NCI-H2107 (cell line): ENCODE measurements at places on chromosomes 2 and 18.

DNA sequence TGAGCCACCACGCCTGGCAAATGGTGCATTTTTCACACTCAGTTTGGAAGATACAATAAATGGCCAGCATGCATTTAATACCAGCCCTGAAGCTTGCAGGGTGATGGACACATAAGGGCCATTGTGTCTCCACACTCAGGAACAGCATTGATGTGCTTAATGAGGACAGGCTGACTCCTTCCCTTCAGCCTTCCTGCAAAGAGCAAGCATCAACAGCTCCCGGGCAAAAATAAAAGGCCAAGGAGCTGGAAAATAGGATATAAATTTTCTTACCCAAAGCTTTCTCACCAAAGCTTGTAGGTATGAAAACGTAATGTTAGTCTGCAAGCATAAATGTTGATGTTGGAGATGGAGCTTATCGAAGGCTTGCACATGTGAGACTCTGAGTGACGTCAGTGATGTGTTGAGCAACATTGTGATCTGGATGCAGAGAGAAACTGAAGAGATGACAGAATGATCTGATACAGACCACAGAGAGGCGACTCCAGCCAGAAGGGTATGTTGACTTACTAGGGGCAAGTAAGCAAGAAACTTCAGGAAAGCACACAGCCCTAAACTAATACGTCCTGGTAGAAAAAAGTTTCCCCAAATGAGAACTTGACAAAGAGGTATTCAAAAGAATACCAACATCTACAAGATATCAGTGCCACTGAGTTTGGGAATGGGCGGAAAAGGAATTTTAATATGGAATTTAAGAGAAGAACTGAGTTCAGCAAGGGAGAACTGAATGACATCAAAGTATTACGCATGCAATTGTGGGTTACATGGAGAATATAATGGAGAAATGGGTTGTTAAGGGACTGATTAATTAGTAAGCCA, 256.5 kb downstream of the TGIF1 start:
- DNase-seq, result no peak

DNA sequence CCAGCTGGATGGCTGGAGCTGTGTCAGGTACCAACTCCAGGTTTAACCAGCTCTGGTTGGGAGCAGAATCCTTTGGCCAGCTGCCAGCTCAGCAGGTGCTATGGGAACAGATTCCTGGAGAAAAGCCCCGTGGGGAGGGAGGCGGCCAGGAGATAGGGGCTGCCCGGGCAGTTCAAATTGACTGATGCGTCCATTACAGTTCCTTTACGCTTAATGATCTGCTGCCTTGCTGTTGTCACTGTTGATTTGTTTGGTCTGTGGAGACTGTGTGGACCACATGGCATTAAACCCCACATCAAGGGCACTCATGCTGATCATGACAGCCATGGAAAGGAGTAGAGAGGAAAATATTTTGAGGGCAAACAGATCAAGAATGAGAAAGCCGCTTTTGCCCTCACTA, 200.0 kb downstream of the TSN start:
- DNase-seq, result no peak

GRCh38 chr2:239277401-239278085, 123.3 kb downstream of the HDAC4 start:
- no peak for DNase-seq

GRCh38 chr2:16999347-17000183, 333.9 kb upstream of the CYRIA start:
- no peak for DNase-seq

GRCh38 chr2:209673811-209674210, 97.8 kb upstream of the UNC80 start:
- no peak for DNase-seq

DNA sequence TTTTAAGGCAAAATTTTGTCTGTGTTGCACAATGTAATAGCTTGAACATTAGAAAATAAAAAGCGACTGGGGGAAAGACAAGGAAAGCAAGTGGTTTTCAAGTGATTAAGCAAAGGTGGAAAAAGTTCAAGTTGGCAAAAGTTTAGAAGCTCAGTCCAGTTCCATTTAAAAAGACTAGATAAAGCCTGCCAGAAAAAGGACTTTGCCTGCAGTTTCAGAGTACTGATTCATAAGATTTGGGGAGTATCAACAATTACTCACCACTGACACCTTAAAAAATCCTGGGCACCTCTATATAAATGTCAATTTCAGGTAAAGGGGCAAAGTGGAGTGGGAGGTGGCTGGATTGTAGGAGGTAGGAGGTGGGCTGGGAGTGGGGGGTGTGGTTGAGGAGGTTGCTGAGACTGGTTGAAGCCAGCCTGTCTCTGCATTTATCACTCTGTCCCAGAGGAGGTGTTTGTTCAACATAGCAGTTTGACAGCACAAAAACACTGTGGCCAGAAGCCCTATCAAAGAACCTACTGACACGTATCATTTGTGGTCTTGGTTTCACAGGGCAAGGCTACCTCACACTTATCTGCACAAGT, 14.6 kb downstream of the ZEB2 start:
- no peak for DNase-seq

GRCh38 chr18:56861244-56861643, 210.1 kb downstream of the WDR7 start:
- peak; percentile 46 for DNase-seq

GRCh38 chr2:237714690-237715458, 83.7 kb upstream of the RBM44 start:
- no peak for DNase-seq

DNA sequence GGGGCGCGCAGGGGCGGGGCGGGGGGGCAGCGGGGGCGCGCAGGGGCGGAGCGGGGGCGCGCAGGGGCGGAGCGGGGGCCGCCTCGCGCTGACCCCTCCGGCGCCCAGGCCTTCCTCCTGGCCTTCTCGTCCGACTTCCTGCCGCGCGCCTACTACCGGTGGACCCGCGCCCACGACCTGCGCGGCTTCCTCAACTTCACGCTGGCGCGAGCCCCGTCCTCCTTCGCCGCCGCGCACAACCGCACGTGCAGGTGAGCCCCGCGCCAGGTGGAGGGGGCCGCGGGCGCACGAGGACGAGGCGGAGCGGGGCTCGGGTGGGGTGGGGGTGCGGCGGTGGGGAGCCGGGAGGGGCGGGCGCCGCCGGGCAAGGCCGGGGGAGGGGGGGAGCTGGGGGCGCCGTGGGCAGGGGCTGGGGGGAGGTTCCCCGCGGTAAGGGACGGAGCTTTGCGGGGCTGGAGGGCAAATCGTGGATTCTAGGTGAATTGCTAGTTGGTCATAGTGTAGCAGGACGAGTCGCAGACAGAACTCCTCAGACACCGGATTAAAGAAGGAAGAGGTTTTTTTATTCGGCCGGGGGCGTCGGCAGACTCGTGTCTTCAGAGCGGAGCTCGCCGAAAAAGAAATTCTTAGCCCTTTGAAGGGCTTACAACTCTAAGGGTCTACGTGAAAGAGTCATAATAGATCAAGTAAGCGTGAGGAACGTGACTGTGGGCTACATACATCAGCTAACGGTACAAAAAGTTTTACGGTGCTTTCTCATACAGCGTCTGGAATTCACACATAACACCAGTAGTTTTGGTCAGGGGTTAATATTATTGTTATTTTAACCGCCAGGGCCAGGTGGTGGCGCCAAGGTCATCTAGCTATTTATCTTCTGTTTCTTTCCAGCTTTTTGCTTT, 29.9 kb downstream of the ANO7 start:
- DNase-seq, result no peak

DNA sequence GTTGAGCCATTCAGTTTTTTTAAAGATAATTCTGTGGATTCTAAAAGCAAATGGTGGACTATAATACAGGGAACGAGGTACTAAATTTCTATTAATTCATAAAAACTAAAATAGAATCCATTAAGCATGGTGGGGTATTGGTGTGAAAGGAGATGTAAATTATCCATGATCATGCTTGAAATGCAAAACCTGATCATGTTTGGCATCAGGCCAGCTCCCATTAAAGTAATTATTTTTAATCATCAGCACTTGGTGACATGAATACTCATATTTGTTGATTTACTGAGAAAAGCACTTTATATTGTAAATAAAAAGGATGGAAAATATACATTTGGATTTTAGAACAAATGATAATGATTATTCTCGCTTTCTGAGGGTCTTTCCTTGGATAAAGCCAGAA, 232.3 kb upstream of the MEIS1 start:
- no peak for DNase-seq

- no peak for DNase-seq
Measured at GRCh38 chr2:120769076-120769786, 33.6 kb downstream of the GLI2 start.

DNA sequence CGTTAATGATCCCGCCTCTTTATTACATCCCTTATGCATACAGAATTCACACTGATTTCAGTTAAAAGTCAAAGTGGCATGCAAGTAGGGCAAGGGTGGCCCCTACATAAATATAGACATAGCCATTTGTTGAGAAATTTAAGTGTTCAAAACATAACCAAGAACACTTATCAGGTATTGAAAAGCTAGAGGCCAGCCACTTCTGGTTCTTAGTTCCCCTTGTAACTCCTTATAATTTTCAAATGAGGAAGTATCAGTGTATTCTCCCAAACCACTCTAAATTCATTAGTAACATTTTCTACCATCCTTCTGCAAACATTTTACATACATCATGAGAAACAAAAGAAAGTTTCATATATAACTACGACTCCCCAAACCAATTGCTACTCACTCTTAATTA, 5.8 kb upstream of the ARL5A start:
- no peak for DNase-seq

DNA sequence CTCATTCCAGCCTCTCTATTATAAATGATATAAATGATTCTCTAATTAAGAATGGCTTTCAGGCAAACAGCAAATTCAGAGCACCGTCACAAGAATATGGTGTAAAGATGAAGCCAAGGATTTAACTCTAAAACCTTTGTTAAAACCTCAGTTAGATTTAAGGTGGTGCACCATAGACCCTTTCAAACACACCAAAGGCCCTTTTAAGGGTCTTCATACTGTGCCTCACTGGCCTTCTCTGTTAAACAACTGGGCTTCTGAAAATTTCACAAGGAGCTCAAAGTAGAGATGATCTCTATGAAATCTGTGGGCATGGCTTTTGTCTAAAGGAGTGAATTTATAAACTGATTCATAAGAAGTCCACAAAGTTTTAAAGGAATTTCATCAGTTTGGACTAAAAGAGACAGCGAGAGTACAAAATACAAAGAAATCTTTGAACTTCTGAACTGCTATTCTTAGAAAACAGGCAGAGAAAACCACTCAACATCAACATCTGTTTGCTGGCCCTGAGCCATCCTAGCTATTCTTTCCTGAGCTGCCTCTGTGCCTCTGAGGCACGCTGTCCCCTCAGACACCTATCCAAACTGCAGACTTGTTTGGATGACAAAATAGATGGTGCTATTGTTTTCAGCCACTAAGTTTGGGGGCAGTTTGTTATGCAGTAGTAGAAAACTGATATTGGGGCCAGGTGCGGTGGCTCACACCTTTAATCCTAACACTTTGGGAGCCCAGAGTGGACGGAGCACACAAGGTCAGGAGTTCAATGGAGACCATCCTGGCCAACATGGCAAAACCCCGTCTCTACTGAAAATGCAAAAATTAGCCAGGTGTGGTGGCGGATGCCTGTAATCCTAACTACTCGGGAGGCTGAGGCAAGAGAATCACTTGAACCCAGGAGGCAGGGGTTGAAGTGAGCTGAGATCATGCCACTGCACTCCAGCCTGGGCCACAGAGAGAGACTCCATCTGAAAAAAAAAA, 72.9 kb upstream of the MYCN start:
- DNase-seq, result no peak

DNA sequence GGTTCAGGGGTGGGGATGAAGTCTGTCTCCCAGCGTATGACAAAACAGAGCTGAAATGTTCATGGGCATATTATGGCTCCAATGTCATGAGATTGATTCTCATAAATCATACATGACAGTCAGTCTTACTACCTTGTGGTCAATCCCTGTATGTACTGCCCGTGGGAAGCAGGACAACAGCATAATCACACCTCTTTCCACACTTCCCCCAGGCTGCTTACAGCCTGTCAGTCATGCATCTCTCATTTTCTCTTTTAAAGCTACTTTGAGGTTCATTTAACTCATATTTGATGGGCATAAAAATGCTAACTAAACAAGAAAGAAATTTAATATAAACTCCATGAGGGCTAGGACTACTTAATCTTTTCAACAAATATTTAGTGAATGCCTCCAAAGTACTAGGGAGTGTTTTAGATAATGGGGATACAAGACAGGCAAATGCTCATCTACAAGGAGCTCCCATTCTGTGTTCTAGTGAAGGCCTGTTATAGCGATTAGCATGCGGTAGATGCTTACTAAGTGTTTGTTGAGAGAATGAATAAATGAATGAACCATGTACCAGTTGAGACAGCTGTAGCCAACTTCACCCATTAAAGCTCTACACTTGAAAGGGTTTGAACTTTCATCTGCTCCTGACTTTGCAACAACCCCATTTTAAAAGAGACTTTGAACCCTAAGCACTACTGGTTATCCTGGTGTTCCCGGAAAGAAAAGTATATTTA, 89.1 kb downstream of the ALPK2 start:
- no peak for DNase-seq

GRCh38 chr2:190929919-190930318, 49.3 kb downstream of the GLS start:
- DNase-seq, result no peak

- no peak for DNase-seq
Measured at GRCh38 chr2:202883987-202884675, 12.6 kb upstream of the ICA1L start.

- no peak for DNase-seq
Measured at GRCh38 chr2:65368468-65368867, 63.9 kb downstream of the SPRED2 start.

DNA sequence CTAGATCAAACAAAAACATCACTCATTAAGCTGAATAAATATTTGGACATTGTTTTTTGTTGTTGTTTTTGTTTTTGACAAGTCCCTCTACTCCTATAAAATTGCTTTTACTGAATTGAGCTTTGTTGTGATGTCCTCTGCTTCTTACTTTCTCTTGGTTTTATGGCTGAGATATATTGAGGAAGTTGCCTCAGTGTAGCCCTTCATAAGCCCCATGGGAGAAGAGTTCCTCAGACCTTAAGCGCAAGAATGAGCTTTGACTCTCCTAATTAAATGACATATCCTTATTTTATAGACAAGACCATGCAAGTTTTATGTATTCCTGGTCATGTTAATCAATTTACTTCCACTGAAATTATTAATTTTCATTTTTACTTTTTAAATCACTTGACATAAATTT, 54.9 kb downstream of the CERKL start:
- no peak for DNase-seq

DNA sequence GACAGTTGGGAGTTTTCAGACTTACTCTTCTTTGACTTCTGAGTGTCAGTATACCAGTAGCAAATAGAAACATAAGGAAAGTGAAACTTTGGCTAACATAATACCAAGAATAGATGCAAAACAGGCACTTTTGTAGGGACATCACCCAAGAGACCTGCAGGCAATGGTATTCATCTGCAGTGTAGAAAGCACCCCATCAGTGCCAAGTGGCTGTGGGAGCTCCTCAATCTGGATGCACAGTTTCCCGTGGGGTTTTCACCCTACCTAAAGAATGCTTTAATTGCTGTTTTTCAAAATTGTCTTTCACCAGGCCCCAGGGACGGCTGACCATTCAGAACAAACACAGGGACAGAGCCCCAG, 96.6 kb upstream of the GPR45 start:
- DNase-seq, result no peak

DNA sequence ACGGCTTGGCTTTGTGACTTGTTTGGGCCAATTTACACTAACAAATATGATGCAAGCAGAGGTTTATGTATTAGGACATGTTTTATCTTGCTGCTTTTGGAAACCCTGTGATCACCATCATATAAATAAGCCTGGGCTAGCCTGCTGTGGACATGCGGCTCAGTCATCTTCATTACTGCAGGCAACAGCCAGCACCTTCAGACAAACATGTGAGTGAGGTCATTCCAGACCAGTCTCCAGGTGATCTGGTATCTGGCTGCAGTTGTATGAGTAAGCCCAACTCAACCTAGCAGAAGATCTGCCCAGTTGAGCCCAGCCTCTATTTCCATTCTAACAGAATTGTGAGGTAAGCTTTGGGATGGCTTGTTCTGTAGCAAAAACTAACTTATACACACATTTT, 254.6 kb upstream of the ATP5MC3 start:
- no peak for DNase-seq
